ENCODE measurements at places on chromosomes 1 and 21. TPM values are rescaled to one million over a fixed set of nuclear protein-coding genes. Genes with fewer than 3 reads are reported as not detected.
A peak's percentile ranks its signal among the peaks of the same experiment; 100 is the strongest.

GRCh38 chr1:207218512-207219362 is 102.7 kb upstream of the CD55 start:
- no peak for DNase-seq

GRCh38 chr1:37237948-37238347 is 203.6 kb upstream of the GRIK3 start:
- no peak for DNase-seq

GRCh38 chr1:55928576-55928975 is 650.8 kb downstream of the PLPP3 start:
- DNase-seq, result peak; percentile 22

DNA sequence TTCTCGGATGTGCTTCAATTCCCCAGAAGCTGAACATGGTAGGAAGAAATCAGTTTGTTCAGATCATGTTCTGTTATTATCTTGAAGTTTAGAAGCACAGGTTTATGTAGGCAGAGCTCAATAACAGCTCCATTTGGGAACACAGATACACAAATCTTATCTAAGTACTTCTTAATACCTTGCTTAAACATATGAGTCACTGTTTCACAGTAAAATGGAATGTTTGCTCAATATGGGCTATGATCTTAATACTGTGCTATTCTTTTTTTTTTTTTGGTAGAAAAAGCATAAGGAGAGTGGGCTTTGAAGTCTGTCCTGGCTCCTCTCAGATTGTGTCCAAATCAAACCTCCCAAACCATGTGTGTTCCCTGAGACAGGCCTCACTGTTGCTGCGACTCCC is 13.4 kb downstream of the PROK1 start:
- DNase-seq, result no peak

DNA sequence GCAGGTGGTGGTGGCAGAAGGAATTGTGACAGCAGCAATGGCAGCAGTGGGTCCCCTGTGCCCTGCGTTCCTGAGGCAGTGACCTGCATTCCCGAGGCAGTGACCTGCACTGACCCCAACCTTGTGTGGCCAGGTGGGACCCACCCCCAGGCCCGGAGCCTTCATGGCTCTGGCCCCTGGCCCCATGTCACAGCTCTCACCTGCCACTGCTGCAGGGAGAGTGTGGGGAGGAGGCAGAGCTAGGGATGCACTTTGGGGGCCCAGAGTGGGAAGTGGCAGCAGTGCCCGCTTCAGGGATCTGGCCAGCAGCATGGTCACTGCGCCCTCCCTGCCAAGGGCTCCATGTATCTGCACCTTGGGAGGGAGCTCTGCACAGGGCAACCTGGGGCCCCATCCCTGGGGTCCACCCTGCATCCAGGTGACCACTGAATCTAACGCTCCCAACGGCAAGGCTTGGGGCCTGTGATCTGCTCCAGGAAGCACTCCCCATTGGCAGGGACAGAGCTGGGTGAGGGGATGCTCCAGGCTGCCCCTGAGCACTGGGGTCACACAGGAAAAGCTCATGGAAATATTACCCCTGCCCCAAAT is 618.6 kb downstream of the RWDD3 start:
- no peak for DNase-seq

DNA sequence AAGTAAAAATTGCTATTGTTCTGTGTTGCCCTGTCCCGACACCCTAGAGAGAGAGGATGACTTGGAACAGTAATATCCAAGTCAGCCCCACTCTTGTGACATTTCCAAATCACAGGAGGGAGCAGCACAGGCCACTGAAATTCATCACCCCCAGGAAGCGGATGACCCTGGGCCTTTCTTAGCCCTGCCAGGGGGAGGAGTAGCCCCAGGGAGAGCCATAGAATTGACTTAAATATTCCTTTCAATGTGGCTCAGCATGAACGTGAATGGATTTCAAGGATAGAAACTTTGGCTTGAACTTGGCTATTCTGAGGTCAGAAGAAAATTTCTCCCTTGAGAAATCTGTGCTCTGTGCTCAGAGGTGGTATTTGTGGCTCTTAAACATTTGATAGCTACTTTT is 80.6 kb downstream of the CENPF start:
- DNase-seq, result no peak

- DNase-seq, result no peak
These were observed 19.2 kb upstream of the PTTG1IP start for GRCh38 chr21:44892536-44893277.

DNA sequence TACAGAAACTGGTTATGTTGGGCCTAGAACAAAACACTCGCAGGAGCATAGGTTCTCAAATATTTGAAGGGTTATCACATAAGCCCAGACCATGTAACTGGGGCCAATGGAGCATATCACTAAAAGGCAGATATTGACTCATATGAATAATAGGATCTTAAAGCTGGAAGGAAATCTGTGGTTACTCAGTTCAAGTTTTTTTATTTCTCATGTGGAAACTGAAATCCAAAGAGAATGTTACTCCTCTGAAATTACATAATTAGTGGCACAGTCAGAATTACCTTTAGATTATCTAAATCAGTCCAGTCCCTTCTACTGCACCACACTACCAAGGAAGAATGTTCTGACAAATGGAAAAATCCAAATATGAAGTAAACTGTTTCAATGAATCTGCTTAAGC is 12.0 kb downstream of the SLAMF8 start:
- DNase-seq, result no peak

- no peak for DNase-seq
These were observed 121.9 kb downstream of the MAB21L3 start for GRCh38 chr1:116232989-116233514.

DNA sequence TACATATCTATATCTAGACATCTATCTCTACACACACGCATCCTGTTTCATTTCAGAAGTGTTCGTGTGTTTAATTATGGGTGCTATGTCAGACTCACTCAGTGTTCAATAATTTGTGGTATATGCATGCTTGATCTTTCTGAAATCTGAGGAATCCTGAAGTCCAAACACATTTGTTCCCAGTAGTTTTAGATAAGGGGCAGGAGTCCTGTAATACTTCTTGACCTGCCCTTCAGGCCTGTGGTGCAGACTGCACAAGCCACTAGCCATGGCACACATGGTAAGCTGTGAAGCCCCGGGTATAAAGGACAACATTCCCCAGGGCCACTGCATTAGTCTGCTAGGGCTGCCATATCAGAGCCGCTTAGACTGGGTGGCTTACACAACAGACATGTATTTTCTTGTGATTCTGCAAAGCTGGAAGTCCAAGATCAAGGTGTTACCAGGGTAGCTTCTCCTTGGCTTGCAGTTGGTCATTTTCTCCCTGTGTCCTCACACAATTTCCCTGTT is 267.2 kb downstream of the RHOU start:
- no peak for DNase-seq

LCA5L gene
- 2.9 TPM for polyA plus RNA-seq

UMODL1 gene
- polyA plus RNA-seq, result 0.33 TPM

CAPN9 gene
- polyA plus RNA-seq, result 1.1 TPM

COL16A1 gene
- 132 TPM for polyA plus RNA-seq

MSTO1 gene
- polyA plus RNA-seq, result 53.6 TPM

ITGB3BP gene
- polyA plus RNA-seq, result 80.7 TPM
